ENCODE measurements at places on chromosomes 3 and 15.
A peak's percentile ranks its signal among the peaks of the same experiment; 100 is the strongest.

GRCh38 chr3:143810166-143810952 lies 37.9 kb downstream of the SLC9A9 start:
- DNase-seq = no peak

- DNase-seq = no peak
Observed at GRCh38 chr15:78365917-78366316, 25.8 kb downstream of the CRABP1 start.

- no peak for DNase-seq
Observed at GRCh38 chr3:56323986-56324420, 144.3 kb downstream of the ERC2 start.

- DNase-seq = no peak
Observed at GRCh38 chr3:169457807-169458697, 205.5 kb downstream of the MECOM start.

DNA sequence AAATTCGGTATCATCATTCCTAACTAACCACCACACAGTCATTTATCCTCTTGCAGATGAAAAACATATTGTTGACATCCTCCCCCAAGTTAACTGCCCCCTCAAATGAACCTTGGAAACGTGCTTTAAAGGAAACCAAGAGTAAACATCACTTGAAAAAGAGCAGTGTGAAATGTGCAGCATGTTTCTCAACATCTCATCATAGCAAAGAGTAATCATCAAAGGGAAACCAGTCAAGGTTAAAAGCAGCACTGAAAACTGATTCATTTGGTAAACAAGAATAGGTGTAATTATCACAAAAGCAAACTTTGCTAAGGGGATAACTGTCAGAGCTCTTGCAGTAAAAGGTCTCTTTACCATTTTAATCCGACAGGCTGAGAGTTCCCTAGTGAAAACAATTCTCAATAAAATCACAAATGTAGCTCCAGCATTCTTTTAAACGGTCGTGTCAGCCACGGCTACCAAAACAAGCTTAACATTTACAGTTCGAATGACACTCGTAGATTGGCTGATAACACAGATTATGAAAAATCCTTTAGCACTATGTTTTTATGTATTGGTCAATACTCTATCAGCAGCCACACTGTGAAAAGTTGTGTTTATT lies 461.0 kb downstream of the GBE1 start:
- no peak for DNase-seq

DNA sequence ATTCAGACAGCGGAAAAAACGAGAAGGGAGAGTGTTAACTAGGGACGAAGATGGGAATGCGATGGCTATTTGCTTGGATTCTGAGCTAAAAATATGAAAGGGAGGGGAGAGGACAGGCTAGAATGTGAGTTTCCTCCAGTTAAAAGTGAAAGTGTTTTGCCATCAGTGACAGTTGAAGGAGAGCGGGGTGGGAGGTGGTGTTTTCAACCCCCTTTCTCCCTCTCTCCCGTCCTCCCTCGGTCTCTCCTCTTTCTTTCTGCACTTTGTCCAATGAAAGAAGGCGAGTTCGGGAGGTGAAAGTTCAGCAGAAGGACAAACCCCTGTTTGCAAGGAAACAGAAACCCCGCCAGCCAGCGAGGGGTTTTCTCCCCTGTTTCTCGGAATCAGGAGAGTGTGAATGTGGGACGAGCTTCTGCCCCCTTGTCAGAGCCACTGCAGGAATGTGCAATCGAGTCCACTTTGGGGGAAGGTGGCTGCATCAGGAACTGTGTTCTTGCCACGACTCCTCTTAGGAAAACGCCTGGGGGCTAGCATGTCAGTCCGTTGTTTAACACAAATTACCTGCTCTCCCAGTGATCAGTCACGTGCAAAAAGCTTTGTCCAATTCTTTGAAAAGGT lies 975 bp upstream of the FOXP1 start:
- peak; percentile 57 for DNase-seq
